ENCODE measurements at places on chromosomes 3 and 15.

- DNase-seq: no peak
These were observed 320.3 kb downstream of the GAP43 start for GRCh38 chr3:115943579-115943978.

DNA sequence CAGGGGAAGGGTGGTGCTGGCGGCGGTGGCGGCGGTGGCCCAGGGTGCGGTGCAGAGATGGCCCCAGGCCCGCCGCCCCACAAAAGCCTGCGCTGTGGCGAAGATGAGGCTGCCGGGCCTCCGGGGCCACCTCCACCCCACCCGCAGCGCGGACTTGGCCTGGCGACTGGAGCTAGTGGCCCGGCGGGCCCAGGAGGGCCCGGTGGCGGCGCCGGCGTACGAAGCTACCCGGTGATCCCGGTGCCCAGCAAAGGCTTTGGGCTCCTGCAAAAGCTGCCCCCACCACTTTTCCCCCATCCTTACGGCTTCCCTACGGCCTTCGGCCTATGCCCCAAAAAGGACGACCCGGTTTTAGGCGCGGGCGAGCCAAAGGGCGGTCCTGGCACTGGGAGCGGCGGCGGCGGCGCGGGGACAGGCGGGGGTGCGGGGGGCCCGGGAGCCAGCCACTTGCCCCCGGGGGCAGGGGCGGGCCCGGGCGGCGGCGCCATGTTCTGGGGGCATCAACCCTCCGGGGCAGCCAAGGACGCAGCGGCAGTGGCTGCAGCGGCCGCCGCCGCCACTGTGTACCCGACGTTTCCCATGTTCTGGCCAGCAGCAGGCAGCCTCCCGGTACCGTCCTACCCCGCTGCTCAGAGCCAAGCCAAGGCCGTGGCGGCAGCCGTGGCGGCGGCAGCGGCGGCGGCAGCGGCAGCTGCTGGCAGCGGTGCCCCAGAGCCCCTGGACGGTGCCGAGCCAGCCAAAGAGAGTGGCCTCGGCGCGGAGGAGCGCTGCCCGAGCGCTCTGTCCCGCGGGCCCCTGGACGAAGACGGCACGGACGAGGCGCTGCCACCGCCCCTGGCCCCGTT, 1.6 kb downstream of the SKOR1 start:
- no peak for DNase-seq

DNA sequence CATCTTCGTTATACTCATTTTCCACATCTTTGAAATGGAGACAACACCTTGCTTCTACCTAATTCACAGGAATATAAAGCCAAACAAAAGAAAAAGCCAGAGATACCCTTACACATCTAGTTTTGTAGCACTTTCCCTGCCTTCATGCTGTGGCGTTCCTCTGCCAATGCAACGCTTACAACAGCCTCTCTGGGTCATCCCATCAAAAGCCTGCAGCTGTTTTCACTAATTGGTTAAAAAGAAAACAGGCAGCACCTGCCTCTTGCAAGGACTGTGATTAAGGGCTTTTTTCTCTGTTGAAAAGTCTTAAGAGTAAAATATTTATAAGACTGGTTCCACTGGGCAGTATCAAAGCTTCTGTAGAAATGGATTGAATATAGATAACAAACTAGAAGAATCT, 120.3 kb downstream of the FMN1 start:
- DNase-seq: no peak

GRCh38 chr3:147589016-147589415, 179.9 kb downstream of the ZIC1 start:
- no peak for DNase-seq

DNA sequence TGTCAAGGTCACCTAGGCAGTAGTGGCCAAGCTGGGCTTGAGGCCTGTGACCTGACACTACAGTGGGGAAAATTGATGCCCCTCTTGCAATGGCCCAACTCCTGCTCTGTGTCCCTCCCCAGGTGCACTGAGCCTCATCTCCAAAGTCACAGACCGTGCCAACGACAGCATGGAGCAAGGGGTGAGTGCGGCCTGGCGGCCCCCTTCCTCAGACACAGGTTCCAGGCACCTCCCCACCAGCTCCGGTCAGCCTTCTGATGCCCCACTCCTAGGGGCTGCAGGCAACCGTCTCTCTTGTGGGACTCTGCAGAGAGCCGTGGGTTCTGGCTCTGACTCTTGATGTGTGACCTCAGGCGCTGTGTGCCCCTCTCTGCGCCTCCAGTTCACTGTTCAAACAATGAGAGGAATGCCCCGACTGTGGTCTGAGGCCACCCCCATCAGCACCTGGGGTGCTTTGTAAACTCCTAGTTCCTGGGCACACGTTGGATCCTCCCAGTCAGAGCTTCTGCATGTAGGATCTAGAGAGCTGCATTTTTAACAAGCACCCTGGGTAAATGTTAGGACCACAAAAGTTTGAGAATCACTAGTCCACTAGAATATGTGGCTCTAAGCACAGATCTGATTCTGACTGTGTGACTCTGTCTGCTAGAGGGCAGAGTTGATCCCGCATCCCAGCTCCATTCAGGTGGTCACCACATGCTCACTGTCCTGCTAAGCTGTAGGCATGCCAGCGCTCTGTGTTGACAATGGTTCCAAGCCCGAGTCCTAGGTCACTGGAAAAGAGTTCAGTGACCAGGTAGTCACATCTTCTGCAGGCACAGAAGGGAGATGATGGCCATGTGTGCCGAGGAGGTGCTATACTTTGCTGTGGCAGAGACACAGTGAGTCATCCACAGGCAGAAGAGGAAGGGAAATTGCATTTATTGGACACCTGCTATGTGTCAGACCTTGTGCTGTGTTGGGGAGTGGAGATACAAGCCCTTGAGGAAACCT, 46.2 kb upstream of the NR2C2 start:
- no peak for DNase-seq

- DNase-seq: no peak
These were observed 157.6 kb upstream of the VEPH1 start for GRCh38 chr3:157660847-157661246.

- no peak for DNase-seq
These were observed 161.3 kb downstream of the ABHD5 start for GRCh38 chr3:43852066-43852465.

DNA sequence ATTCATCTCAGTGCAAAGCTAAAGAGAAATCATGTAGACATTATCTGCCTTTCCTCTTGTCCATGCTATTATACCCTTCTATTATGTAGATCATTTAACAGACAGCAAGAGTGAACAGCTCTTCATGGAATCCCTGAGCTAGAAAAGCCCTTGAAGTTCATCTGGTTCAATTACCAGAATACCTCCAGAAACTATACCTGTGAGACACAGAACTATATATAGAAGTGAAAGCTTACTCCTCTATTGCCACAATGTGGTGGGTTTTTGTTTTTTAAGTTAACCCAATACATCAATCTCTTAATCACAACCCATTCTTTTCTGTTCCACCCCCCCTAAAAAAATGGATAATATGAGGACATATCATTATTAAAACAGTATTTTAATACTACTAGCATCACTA, 347.7 kb downstream of the PLCL2 start:
- no peak for DNase-seq
